ENCODE measurements at places on chromosomes 2 and 18.
A peak's percentile ranks its signal among the peaks of the same experiment; 100 is the strongest.

DNA sequence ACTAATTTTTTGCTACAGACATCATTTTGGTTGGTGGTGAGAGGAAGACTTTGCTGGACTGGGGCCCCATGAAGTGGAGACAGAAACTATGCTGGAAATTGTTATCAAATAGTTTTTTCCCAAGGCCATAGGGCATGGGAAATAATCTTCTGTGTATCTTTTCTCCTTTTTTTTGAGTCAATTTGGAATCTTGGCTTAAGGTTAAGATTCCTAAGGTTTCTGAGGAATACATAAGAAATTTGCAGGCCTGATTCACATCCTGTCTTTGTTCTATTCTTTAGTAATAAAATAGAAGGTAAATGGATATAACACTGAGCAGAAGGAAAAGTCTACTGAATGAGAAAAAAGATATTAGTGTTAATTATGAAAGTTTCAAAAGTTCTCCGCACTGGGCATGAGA lies 16.6 kb downstream of the SMC6 start:
- no peak for DNase-seq

- DNase-seq: no peak
Measured at GRCh38 chr2:219611866-219612576, 14.4 kb downstream of the STK11IP start.

- no peak for DNase-seq
Measured at GRCh38 chr2:196105951-196106350, 37.3 kb upstream of the DNAH7 start.

DNA sequence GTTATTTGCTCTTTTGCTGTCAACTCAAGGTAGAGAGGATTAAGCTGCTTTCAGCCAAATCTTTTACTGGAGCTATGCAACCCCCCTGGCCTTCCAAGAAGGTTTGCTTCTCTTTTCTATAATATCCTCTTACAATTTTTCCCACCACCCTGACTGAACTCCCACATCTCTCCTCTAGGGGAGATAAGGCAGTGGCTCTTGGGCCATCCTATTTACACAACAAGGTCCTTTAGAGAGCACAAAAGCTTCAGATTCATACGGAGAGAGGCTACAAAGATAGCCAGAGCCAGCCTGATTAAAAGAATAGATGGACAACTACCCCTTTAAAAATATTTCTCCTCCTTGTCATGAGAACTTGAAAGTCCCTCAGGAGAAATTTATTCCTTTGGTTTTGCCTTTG lies 95.7 kb downstream of the TPGS2 start:
- no peak for DNase-seq

DNA sequence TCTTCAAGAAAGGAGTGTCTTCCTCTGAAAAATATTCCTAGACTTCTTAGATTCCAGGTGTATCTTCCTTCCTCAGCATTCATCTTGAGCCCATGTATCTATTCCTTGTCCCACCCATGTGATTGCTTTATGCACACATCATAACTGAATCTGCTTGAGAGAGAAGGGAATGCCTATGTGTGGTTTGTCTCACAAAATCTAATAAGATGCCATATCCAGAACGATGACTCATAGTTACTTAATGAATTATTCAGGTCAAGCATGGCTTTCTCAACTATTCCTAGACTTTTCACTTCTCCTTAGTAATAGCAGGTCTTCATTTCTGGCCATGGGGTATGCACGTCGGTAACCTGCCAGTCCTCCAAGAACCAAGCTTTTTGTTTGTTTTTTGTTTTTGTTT lies 121.8 kb downstream of the SETBP1 start:
- peak; percentile 29 for DNase-seq

DNA sequence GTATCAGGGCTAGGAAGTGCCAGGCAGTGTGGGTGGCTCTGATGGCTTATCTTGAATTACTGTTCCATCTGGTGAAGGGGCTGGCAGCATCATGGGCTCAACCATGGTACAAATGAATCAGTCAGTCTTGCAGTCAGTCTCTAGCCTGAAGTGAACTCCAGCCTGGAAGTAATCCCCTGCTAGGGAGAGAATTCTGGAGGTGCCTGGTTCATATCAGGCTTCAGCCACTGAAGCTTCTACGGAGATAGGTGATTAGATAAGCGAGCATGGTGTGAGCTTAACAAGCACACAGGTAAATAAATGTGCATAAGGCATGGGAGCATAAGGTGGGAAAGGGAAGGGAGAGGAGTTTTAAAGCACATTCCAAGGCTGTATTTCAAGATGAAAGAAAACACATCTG lies 541.7 kb downstream of the MBD2 start:
- DNase-seq: no peak

GRCh38 chr2:69642709-69643601 lies 584 bp downstream of the AAK1 start:
- DNase-seq: peak; percentile 34

GRCh38 chr18:22641958-22642357 lies 224.2 kb upstream of the CTAGE1 start:
- DNase-seq: no peak

- no peak for DNase-seq
Measured at GRCh38 chr2:227881866-227882517, 10.6 kb downstream of the DAW1 start.

DNA sequence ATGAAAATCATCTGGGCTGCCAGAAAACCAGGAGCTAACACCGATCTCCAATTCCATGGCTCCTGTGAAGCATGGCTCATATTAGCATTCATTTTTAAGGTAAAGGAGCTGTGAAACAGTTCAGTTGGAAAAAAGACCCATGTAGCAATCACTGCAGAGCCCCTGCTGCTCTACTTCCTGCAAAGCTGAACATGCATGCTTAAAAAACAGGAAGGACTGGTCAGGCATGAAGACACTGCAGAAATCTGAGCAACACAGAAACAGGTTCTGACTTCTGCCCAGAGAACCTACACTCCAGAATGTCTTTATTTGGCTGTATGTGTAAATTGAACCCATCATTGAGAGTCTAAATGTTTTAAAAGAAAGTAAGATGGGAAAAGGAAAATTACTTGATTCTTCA lies 950.6 kb downstream of the DCDC2C start:
- DNase-seq: no peak

GRCh38 chr2:227783404-227784138 lies 30.1 kb upstream of the CCL20 start:
- no peak for DNase-seq

DNA sequence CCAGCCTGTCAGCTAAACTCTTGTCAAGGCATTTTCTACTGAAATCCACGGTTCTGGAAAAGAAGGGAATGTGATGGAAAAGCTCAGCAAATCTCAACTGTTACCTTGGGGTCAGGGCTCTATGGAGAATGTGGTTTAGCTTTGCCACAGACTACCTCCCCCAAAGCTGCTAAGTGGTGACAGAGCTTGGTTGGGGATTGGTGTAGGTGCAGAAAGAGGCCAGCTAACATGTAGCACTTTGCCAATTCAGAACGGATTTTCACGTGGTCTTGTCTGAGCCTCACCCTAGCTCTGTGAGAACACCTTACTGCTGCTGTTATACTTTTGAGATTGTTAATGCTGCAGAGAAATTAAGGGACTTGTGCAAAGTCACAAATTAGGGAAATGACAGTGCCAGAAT lies 331.1 kb downstream of the RND3 start:
- no peak for DNase-seq

DNA sequence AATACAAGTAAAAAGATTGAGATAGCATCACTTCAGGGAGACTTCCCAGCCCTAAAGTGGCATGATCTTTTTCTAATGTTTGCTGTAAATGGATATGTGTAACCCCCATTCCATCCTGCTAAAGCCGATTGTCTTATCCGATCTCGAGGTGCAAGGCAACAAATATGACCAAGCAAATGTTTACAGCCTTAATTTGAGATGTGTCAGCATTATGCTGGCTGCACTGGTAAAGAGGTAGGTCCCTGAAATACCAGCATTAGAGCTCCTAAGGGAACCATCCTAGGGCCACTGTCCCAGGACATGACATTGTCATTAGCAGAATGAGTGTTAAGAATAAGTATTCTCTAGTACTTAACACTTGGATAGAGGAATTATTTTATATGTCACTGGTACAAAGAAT lies 108.4 kb downstream of the EPC2 start:
- no peak for DNase-seq

DNA sequence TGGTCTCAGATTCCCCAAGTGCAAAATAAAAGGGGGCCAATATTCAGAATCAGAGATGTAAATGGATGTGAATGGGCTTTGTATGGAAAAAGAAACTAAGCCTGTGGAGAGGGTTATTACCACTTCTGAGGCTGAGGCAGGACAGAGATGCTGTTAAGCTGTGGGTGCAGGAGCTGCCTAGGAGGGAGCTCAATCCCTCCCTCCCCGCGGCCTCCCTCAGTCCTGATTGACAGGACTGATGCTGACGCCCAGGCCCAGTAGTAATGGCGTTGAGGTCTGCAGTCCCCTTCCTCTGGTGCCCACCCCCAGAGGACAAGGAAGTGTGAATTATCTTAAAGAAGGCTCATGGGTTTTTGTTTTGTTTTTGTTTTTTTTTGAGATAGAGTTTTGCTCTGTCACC lies 40.4 kb downstream of the PSD4 start:
- no peak for DNase-seq

- DNase-seq: peak; percentile 7
Measured at GRCh38 chr18:24514439-24514838, 54.0 kb downstream of the HRH4 start.

DNA sequence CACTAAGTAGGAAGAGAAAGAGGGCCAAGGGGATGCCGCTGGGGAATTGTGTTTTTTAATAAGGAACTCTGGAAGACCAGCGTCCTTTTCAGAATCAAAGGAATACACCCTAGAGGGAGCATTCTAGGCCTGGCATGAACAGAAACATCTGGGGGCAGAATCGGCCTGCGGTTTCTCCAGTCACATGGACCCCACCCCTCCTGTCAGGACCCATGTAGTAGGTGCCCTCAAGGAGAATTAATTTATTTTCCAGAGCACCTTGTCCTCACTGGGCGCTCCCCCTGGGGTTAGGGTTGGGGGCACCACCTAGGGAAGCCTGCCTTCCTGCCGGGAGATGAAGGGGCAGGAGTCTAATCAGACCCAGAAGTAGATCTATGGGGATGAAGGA lies 44.2 kb downstream of the TMEM37 start:
- no peak for DNase-seq

GRCh38 chr2:176084611-176085119 lies 903 bp upstream of the EVX2 start:
- DNase-seq: no peak

- no peak for DNase-seq
Measured at GRCh38 chr2:71878626-71879508, 268.8 kb downstream of the CYP26B1 start.

GRCh38 chr2:191629001-191629453 lies 48.9 kb upstream of the NABP1 start:
- DNase-seq: no peak

DNA sequence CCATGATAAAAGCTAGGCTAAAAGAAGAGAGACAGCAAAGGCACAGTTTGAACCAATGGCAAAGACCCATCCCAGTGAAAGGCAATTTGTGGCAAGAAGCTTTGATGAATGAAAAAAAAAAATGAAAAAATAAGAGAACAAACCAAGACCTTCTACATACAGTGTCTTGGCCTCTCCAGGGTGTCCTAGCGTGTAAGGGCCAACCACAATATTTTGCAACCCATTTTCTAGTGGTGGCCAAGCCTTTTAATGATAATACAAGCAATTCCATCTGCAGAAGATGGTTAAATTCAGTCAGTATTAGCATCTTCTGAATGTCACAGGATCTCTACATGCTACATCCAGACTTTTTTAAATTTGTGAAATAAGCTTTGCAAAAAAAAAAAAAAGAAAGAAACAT lies 270.4 kb downstream of the LRATD1 start:
- no peak for DNase-seq

GRCh38 chr18:13932285-13933025 lies 17.1 kb upstream of the MC2R start:
- no peak for DNase-seq

DNA sequence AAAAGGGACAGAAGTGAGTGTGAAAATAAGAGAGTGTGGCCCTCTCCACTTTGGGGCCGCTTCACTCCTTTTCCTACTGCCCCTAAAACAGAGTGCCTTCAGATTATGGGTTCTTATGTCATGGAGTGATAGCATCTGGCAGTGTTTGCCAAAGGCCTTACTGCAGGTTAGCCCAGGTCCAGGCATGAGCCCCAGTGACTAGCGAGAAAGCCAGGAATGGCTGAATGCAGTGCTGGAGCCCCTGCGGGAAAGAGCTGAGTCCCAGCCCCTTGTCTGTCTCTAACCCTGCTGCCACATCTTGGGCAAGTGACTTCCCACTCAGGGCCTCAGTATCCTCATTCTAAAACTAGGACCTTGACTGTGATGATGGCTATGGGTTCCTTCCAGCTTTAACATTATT lies 6.0 kb downstream of the IGFBP5 start:
- DNase-seq: no peak

DNA sequence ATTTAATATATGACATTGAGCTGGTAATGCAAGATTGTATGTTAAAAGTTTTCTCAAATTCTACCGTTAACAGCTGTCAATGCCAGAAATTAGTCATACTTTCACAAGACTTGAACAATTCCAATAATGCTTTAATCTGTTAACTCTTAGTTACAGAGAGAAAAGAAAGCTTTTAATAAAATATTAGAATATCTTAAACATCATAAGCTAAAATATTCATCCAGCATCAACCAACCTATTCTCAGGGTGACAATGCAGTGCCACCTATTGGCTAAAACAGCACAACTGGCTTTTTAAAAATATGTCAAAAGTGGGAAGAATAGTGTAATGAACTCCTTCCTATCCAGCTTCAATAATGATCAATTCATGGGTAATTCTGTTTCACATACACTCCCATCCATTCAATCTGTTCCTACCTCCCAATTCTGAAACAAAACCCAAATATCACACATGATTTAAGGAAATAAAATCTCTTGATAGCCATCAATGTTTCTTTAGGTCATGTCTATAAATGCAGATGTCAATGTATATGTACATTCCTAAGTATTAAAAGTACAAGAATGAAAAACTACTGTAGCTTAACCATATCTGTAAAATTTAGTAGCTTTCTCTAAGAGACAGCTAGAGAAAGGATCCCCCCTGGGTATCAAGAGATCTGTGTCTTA lies 79.8 kb upstream of the CCDC141 start:
- DNase-seq: peak; percentile 19

DNA sequence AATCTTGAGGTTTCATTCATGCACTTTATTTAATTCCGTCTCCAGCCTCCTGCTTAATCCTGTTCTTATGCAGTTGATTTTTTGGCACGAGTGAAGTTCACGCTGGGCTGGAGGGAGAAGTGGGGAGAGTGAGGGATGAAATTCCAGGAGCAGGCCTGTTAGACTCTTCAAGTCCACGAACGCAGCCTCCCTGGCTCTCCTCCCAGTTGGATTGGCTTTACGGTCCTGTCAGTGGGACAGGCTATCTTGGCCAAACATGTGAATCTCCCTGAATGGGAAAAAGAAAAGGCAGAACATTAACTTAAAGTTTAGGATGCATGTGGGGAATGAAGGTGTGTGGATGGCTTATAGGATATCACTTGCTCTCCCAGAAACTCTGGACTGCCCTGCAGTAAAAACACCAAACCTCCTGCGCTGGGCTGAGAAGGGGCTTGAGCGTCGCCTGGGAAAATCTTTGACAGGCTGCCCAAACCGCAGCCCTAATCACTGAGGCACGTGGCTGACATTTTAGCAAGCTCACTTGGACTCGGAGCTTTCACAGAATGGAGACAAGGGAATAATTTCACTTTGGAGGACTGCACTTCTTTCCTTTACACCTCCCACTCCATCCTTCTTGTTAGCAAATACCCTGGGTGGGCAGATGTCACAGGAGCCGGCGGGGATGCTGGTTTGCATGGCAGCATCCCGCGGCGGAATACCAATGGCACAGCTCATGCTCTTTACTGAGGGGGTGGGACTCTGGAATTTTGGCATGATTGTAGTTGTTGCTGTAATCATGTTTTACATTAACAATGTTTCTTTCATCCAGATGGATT lies 93.9 kb downstream of the ACKR3 start:
- DNase-seq: no peak

- no peak for DNase-seq
Measured at GRCh38 chr18:28256166-28256565, 79.2 kb upstream of the CDH2 start.
